ENCODE measurements at places on chromosomes 5 and 9.

- no peak for DNase-seq
Measured at GRCh38 chr9:93010704-93011103, 47.8 kb upstream of the SUSD3 start.

- no peak for DNase-seq
Measured at GRCh38 chr9:108783326-108783725, 72.5 kb downstream of the ACTL7B start.

GRCh38 chr9:89466451-89467277 is 31.2 kb downstream of the SEMA4D start:
- no peak for DNase-seq

DNA sequence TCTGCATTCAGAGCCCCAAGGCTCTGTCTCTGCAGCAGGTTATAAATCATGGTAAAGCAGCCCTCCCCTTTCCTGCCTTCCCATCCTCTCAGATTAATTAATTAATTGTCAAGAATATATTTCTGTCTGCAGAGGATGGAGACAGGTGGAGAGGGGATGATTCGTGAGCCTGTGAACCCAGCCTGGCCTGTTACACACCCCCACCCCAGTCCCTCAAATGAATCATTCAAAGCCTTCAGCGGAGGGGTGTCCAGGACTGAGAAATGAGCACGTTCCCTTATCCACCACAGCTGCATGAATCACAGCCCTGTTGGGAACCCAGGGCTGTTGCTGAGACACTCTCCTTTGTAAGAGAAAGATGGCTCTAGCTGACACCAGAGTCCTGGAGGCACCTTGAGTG is 56.0 kb downstream of the NIPAL4 start:
- DNase-seq: no peak

DNA sequence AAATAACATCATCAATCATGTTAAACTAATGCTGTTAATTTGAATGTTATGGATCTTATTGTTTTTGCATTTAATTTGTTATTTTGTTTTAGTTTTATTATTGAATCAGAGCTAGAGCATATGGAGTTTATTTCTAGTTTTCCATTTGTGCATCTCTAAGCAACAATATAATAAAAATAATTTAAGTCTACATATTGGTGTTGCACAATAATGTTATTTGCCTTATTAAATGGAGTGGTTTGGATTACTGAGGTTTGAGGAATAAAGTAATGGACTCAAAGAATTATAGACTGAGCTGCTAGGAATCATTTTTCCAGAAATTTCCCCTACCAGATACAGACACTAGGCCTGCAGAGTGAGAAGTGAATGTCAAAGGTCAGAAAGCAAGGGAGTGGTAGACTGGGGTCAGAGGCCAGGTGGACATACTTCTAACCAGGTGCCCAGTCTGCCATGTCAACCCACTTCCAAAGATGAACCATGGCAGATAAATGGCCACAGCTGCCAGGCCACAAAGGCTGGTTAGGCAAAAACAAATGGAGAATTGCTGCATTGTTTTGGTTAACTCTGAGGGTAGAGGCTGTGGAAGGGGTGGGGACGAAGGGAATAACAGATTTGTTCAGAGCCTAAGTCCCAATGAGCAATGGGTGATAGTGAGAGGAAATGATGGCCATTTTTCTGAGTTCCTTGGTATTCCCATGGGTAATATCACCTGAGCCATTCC is 113.1 kb downstream of the FBXL7 start:
- DNase-seq: no peak

- DNase-seq: no peak
Measured at GRCh38 chr9:89025553-89025952, 34.3 kb downstream of the S1PR3 start.

- no peak for DNase-seq
Measured at GRCh38 chr5:112049738-112050137, 292.7 kb upstream of the NREP start.

GRCh38 chr5:43854697-43855292 is 251.8 kb downstream of the NNT start:
- no peak for DNase-seq

DNA sequence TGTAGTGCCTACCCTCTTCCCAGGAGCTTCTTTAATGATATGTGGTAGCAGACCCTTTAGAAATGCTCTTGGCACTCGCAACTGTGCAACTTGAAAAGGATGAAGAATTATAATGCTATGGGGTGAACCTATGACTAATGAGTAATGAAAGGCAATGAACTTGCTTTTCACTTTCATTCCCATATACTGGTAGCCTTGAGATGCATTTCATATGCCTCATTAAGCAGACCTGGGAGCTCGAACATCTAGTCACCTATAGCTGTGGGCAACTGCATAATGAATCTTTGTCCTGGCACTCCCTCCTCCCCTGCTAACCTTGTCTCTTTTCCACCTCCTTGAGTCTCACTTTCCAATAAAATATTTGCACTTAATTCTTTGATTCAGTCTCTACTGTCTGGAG is 605.9 kb upstream of the DAB2 start:
- no peak for DNase-seq

- no peak for DNase-seq
Measured at GRCh38 chr5:174612686-174613085, 111.7 kb upstream of the MSX2 start.

GRCh38 chr9:90803860-90804593 is 2.4 kb downstream of the SYK start:
- DNase-seq: no peak

GRCh38 chr5:102811972-102812371 is 56.9 kb downstream of the PAM start:
- no peak for DNase-seq

DNA sequence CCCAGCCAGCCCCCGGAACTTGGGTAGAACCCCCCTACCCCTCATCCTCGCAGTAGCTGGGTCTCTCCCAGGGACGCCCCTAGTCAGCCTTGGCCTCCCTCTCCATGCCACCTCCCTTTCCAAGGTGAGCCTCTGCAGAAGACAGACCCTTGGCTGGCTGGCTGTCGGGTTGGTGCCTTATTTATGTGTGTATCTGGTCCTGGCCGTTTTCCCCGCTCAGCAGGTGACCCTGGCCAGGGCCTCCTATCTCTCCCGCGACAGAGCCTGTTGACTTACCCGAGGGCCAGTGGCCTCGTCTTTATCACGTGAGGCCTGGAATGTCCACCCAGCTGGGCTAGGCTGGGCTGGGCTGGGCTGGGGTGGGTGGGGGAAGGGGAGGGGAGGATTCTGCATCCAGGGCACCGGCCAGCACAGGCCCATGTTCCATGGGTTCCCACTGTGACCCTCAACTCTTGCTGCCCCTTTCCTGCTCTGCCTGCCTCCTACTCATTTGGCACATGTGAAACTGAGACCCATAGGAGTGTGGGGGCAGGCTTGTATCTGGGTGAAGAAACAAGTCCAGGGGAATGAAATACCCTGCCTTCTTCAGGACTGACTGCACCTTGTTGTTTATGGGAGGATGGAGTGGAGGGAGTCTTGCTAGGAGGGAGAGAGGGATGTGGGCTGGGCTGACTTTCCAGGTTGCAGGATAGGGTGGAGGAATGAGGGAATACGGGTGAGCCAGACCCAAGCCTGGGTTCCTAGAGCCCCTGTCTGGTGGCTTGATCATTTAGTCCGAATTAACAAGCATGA is 3.1 kb downstream of the CXXC5 start:
- peak; percentile 67 for DNase-seq

GRCh38 chr9:9560382-9561035 is 1052.3 kb downstream of the PTPRD start:
- no peak for DNase-seq

GRCh38 chr9:120710110-120710981 is 3.9 kb downstream of the MEGF9 start:
- DNase-seq: peak; percentile 68

DNA sequence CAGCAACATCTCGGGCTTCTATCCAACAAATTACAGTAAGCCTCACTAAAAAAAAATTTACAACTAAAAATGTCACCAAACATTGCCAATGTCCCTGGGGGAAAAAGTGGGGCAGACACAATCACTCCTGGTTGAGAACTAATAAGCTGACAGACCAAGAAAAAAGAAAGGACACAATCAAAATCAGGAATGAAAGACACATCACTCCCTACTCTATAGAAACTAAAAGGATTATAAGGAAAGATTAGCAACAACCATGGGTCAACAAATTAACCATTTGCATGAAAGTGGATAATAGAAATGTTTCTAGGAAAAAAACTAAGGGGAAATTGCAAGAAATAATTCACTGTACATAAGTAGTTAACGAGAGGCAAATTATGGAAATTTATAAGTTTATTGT is 53.4 kb downstream of the AGTPBP1 start:
- no peak for DNase-seq

- no peak for DNase-seq
Measured at GRCh38 chr9:137797206-137798120, 80.1 kb upstream of the CACNA1B start.

DNA sequence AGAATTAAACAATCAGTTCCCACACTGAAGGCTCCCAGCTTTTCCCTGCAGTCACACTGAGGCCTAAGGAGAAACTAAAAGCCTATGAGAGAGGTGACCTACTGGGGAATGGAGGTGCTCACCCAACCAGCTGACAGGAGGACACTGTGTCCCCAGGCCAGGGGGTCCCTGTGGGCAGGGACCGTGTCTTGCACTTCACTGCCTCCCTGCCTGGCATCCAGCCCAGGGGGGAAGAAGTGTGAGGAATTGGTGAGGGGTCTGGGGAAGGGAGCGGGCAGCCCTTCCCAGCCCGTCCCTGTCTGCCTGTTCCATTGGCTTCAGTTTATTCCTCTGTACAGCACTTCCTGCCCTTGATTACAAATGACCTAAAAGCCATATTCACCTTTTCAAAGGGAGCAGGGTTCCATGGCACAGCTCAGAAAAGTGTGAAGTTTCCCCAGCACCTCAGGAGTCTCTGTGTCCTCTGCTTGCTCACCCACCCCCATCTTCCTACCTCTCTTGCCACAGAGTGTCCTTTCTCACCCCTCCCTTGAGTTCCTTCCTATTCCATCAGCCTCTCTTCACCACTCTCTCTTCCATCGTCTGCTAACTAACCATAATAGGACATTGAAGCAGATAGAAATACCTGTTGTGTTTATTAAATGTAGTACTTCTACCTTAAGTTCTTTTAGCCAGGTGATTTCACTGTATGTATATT is 12.9 kb downstream of the OTULINL start:
- no peak for DNase-seq

DNA sequence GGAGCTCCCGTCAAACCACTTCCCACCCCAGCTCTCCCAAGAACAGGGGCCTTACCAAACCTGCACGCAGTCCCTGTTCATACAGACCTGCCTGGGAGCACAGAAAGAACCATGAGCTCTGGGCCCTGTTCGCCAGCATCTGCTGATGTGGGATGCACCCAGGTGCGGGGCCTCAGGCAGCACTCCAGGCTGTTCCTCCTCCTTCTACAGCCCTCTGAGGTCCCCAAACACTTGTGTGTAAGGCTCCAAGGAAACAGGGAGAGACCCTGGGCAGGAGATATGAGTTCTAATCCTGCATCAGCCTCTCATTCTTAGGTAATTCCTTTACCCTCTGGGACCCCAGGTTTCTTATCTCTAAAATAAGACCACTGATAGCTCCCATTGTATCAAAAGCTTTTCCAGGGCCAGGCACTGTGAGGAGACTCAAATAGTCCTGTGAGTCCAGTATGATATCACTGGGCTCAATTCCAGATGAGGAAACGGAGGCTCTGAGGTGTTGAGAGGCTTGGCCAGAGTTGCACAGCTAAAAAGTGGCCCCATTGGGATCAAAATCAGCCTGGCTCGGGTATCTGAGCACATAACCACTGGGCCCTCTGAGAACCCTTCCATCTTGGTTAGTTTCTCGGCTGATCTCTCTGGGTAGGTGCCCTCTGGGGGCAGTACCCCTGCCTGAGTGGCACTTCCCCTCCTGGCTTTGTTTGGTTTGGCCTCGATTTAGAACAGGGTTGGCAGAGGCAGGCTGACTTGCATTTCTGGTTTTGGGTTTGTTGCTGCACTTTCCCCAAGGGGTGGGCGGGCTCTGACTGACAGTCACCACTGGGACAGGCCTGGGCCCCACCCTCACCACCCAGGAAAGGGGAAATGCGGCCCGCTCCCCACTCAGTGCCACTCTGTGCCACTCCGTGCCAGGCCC is 116.8 kb downstream of the RGS3 start:
- peak; percentile 32 for DNase-seq

DNA sequence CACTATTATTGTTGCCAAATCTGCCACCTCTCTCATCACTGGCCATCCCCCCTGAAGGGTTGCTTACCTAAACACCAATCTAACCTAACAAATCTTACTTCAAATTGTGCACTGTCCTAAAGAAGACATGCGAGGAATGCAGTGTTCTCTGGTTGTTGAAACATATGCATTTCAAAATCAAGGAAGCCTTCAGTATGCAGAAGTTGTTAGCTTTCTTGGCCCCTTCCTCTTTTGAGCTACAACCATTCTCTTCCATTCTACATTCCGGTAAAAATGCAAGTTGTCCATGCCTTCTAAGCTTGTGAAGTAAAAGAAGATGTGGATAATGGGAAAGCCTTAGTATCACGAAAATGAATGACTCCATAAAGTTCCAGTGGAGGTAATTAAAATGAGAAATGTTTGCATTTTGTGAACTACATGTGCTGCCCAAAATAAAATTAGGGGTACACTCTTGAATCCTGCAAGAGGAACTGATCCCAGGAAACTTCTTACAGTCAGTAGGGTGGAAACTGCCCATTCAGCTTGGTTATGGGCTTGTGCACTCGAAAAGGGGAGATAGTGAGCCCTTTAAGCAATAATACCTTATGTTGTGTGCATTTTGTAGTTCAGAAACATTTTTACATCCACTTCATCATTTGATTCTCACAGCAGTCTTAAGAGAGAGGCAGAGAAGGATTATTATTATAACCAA is 77.6 kb upstream of the ADRB2 start:
- DNase-seq: no peak

DNA sequence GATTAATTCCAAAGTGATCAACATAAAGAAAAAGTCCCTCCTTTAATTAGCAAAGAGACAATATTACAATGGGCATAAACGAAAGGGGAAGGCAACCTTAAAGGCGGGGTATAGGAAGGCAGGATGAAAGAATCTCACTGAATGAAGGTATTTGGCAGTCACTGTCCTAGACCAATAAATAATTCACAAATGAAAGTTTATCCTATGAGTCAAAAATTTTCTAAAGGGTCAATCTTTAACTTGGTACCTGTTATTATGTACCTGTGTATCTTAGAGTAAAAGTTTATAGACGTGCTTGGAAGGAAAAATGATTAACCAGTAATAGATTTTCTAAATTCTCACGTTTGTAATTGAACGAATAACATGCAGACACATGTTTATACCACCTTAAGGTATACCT is 945.8 kb upstream of the DMAC1 start:
- DNase-seq: no peak

DNA sequence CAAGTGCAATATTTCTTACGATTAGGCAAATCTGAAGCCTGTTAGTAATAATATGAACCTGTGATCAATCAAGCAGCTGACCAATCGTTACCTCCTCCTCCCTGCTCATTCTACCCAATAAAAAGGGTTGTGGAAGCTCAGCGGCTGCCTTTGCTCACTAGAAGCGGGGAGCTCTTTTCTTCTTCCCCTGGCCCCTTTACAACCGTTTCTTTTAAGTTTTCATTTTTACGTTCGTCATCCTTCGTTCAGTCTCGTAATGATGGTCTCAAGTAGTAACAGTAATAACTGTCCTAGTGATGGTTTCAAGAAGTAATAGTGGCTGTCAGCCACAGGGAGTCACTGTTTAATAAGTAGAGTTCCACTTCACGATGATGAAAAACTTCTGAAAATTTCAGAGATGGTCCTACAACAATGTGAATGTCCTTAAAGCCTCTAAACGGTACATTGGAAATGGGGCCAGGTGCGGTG is 6.2 kb downstream of the UGT3A2 start:
- peak; percentile 14 for DNase-seq

All from erythroblast (primary cell).